ENCODE measurements at places on chromosomes 7 and 10. TPM values are rescaled to one million over a fixed set of nuclear protein-coding genes. Genes with fewer than 3 reads are reported as not detected.

The PLEKHS1 gene
- total RNA-seq, result not detected

The PPP1R3C gene
- total RNA-seq, result not detected

The PRKAR2B gene
- 0.33 TPM for total RNA-seq

The SSBP1 gene
- 107 TPM for total RNA-seq

The H2AZ2 gene
- total RNA-seq, result 197 TPM

The ZNF727 gene
- not detected for total RNA-seq

The MAGI2 gene
- not detected for total RNA-seq

The EN2 gene
- not detected for total RNA-seq

The ACTR3C gene
- total RNA-seq, result 4.0 TPM

The ELN gene
- total RNA-seq, result not detected

The OR2A1 gene
- total RNA-seq, result not detected

The GTF2I gene
- total RNA-seq, result 108 TPM

The ADCYAP1R1 gene
- not detected for total RNA-seq

The CEP55 gene
- total RNA-seq, result 0.16 TPM

The ETV1 gene
- total RNA-seq, result not detected

The BLNK gene
- total RNA-seq, result 0.19 TPM

The CYP2C19 gene
- not detected for total RNA-seq

The OR9A2 gene
- not detected for total RNA-seq

The PTPRZ1 gene
- total RNA-seq, result not detected

The CDNF gene
- total RNA-seq, result 2.5 TPM

The TMEM273 gene
- 1.2 TPM for total RNA-seq

The KCNIP2 gene
- 1.1 TPM for total RNA-seq

The FAM25A gene
- not detected for total RNA-seq

The STEAP2 gene
- total RNA-seq, result not detected

The CDK13 gene
- total RNA-seq, result 132 TPM

The IQUB gene
- total RNA-seq, result not detected

The LIPF gene
- not detected for total RNA-seq

The SPDYE6 gene
- not detected for total RNA-seq

The SPAG6 gene
- not detected for total RNA-seq

The ATP5F1C gene
- total RNA-seq, result 132 TPM

The UCN3 gene
- not detected for total RNA-seq

The CTNNA3 gene
- total RNA-seq, result not detected

The WDR86 gene
- total RNA-seq, result 6.5 TPM

The KIAA1549 gene
- 0.06 TPM for total RNA-seq

The GATA3 gene
- 76.3 TPM for total RNA-seq

The OR6V1 gene
- not detected for total RNA-seq

The RARRES2 gene
- not detected for total RNA-seq

The RAMP3 gene
- not detected for total RNA-seq

The NT5C2 gene
- total RNA-seq, result 54.6 TPM

The INA gene
- total RNA-seq, result not detected

The OR2A5 gene
- not detected for total RNA-seq
